Body of pancreas (tissue), 4 donors: ENCODE measurements at places on chromosomes 12 and 14. TPM values are rescaled to one million over a fixed set of nuclear protein-coding genes. Genes with fewer than 3 reads are reported as not detected.

Gene IAPP
- total RNA-seq = 111 TPM

Gene GPR135
- 4.6 TPM for total RNA-seq

Gene TMCC3
- 1.3 TPM for total RNA-seq

- H3K4me3 ChIP-seq = no peak overlapping the region
- H3K27ac ChIP-seq = no peak overlapping the region
- H3K36me3 ChIP-seq = no peaks in the 10 kb centered on the region
- peaks cover 9% of the 10 kb centered on the region for H3K4me1 ChIP-seq
- DNase-seq = no peak
Observed at GRCh38 chr12:541676-542324, 82.1 kb downstream of the B4GALNT3 start.

DNA sequence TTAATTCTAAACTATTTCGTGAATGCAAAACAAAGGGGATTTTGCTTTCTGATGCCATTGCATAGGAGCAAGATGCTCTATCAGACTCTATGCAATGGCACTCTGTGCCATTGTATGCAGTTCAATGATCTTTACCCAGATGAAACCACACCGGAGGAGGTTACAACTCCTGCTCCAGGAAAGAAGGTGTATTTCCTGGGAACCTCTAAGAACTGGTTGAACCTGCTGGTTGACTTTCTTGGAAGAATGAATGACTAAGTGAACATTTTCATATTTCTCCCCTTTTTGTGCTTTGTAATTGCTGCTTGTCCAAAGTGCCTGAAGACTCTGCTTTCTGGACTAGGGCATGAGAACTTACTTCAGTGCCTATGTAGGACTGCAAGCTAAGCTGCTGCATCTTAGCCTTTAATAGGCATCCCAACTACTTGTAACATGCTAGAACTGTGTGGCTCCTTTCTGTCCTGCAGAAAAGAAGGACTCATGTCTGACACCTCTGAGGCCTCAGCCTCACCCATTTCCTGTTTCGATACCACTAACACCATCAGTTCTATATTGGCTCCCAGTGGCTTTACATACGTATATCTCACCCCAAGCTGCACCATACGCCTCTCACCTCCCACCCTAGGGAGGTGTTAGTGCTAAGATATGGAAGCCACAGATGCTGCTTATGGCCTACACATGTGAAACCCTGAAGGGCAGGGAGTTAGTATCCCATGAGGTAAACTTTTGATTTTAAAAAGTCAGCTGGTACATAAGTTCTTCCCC, 193.5 kb upstream of the CNOT2 start:
- DNase-seq = no peak
- no peak overlapping the region for H3K27ac ChIP-seq
- H3K4me3 ChIP-seq = no peak overlapping the region
- no peaks in the 10 kb centered on the region for H3K27me3 ChIP-seq
- H3K4me1 ChIP-seq = no peaks in the 10 kb centered on the region

DNA sequence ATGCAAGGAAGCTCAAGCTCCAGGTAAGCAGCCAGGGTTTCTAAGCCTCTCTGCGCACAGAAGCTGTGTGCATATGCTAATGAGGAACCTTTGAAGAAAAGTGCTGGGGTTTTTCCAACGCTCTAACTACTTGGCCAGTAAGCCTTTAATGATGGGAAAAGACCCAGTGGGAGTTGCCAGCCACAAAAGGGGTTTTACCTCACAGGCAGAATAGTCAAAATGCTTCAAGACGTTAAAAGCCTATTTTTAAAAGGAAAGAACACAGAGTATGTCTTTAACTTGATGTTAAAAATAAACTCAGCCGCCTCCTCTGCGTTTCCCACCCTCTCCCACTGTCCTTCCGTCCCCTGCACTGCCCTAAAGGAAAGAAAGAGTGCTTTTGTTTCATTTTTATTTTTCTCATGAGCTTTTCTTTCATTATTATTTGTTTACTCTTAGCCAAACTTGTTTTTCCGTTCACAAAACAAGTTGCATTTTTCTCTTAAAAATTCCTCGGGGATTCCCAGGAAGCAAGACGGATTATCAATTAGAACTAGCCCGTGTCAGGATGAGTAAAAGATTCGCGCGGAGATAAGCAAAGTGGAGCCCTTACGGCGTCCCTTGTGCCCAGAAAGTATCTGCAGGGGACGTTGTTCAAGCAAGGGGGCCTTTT, 209.8 kb upstream of the NUDT4 start:
- H3K4me1 ChIP-seq = peaks cover 5% of the 10 kb centered on the region
- no peaks in the 10 kb centered on the region for H3K27me3 ChIP-seq
- DNase-seq = no peak

DNA sequence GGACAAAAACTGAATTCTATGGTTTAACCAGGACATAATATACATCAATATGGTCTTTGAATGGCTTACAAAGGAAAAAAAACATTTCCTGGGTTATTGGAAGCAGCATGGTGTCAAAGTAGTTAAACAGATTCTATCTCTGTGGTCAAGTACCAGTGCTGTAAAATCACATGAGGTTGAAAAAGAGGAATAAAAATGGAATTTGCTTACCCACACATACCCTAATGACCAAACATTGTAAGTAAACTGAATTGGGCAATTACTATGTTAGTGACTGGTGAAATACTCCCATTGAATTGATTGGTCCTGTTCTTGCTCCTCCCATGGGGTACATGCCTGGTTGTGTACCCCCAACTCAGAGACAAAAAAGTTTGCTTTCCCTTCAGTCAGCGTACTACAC, 19.6 kb downstream of the IFNG start:
- H3K27me3 ChIP-seq = no peaks in the 10 kb centered on the region
- no peak overlapping the region for H3K4me3 ChIP-seq
- no peaks in the 10 kb centered on the region for H3K4me1 ChIP-seq
- no peak overlapping the region for H3K27ac ChIP-seq

DNA sequence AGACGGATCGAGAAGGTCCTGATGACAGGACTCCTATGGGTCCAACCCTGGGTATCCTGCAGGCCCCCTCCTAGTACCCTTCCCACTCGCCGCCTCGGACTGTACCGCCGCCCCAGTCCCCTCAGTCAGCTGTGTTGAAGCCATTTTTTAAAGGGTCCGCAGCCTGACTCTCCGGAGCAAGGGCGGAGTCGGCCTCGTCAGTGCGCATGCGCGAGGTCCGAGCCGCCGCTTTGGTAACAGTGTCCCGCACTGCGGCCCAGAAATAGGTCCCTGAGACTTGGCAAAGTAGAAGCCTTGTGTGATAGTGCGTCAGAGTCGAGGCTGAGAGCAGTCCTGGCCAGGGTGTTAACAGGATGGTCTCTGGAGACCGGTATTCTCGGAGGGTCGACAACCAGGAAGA, 769.0 kb upstream of the ALG10B start:
- DNase-seq = no peak
- H3K27ac ChIP-seq = no peak overlapping the region
- no peaks in the 10 kb centered on the region for H3K4me1 ChIP-seq
- H3K4me3 ChIP-seq = no peak overlapping the region
- H3K27me3 ChIP-seq = no peaks in the 10 kb centered on the region
- H3K36me3 ChIP-seq = no peaks in the 10 kb centered on the region

DNA sequence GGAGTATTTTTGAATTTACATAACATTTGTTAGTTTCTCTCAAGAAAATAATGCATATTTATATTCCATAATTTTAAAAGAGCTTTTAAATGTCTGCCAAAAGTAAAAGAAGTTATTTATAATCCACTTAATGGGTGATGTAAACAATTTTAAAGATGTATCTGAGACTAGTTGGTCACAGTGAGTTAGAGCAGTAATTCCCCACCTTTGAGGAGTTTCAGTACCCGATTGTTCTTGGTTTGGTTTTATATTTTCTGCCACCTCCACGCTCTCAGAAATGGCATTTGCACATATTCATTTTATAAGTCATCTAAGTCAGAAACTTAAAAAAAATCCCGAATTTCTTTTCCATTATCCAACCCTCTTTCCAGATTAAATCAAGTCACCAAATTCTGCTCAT, 153.2 kb downstream of the SLC35F4 start:
- H3K4me1 ChIP-seq = no peaks in the 10 kb centered on the region
- DNase-seq = no peak
- H3K27ac ChIP-seq = no peak overlapping the region
- no peaks in the 10 kb centered on the region for H3K27me3 ChIP-seq
- H3K36me3 ChIP-seq = no peaks in the 10 kb centered on the region
- no peak overlapping the region for H3K4me3 ChIP-seq

- no peaks in the 10 kb centered on the region for H3K36me3 ChIP-seq
- DNase-seq = no peak
- no peak overlapping the region for H3K4me3 ChIP-seq
- H3K27me3 ChIP-seq = no peaks in the 10 kb centered on the region
- no peak overlapping the region for H3K27ac ChIP-seq
Observed at GRCh38 chr12:68237619-68238018, 12.0 kb upstream of the IL26 start.

DNA sequence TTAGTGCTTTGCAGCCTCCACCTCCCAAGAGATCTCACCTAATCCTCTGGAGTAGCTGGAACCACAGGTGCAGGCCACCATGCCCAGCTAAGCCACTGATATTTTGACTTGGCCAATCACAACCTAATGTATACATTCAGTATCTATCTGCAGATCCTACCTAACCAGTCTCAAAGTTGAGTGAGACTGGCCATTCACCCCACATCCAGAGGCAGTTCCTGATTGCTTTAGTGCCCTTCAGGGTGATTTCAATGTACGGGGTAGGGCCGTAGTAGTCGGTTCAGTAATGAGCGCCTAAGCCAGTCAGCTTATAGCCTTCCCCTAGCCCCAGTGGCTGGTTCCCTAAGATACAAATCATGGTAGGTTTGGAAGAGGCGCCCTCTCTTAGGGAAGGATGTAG, 27.4 kb upstream of the FBXO34 start:
- no peaks in the 10 kb centered on the region for H3K4me1 ChIP-seq
- H3K4me3 ChIP-seq = no peak overlapping the region
- H3K36me3 ChIP-seq = no peaks in the 10 kb centered on the region
- H3K27ac ChIP-seq = no peak overlapping the region
- no peak for DNase-seq

DNA sequence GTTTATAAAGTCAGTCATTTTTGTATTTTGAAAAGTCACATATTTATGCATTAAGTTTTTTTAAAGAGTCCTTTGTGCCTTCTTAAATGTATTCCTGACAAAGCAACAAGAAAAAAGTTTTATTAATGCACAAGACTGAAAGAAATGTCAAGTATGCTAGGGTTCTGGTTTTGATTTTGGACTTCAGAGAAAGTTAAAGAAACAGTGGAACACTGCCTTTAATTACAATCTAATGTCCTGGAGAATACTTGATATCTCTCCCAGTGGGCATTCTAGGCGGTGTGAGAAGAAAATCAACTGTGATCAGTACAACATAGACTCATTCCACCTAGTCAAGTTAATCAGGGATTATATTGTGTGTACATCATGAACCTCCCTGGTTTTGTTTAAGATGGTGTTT, 49.9 kb downstream of the PRICKLE1 start:
- no peaks in the 10 kb centered on the region for H3K36me3 ChIP-seq
- no peaks in the 10 kb centered on the region for H3K27me3 ChIP-seq
- no peak for DNase-seq
- H3K4me1 ChIP-seq = no peaks in the 10 kb centered on the region
- H3K4me3 ChIP-seq = no peak overlapping the region
